ENCODE measurements at places on chromosomes 1 and 21. TPM values are rescaled to one million over a fixed set of nuclear protein-coding genes. Genes with fewer than 3 reads are reported as not detected.

DNA sequence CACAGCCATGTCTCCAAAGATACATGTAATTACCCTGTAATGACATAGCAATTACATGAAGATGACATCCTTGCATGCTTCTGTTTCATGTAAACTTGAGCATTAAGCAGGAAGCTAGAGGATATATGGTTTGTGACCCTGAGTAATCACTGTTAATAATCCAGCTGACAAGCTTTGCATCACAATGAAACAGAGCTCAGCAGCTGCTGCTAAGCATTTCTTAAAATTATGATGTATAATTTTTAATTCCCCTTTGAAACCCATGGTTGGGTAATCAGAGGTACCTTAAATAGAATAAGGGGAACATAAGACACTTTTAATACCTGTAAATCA lies 293.5 kb downstream of the NTNG1 start:
- H3K4me3 ChIP-seq = no peak overlapping the region
- no peaks in the 10 kb centered on the region for H3K36me3 ChIP-seq
- no peak overlapping the region for H3K27ac ChIP-seq
- no peak for DNase-seq

DNA sequence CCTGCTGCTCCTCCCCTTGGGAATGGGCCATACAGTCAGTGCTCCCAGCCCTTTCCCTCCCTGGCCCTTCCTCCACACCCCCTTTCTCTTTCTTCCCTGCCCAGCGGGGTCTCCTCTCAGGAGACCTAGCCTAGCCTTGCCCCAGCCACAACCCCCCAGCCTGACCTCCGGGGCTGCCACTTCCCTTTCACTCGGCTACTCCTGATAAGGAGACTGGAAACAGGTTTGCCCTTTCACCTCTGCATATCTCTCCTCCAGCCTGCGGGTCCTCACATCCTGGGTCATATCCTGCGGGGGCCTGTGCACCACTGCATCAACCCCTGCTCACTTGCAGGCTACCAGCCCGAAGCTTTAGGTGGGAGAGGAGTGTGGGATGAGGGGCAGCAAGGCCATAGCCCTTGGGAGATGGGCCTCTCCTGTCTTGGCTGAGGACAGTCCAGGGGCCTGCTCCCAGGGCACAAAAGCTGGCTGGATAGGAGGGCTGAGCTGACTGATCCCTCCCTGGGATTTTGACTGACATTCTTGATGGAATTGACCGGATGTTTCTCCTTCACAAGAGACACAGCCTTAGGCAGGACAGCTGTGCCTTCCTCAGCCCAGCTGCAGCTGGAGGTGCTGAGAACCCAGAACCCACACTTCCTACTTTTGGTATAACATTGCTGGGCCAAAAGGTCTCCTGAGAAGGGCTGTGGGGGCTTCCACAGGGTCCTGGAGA lies 19.2 kb upstream of the ALX3 start:
- H3K27ac ChIP-seq = no peak overlapping the region
- DNase-seq = no peak
- no peaks in the 10 kb centered on the region for H3K36me3 ChIP-seq
- no peak overlapping the region for H3K4me3 ChIP-seq
- H3K4me1 ChIP-seq = peaks cover 5% of the 10 kb centered on the region

Gene POTED
- total RNA-seq = not detected

Gene RGS16
- 1.3 TPM for total RNA-seq

Gene TMEM82
- total RNA-seq = not detected

Gene HENMT1
- total RNA-seq = 19.1 TPM

All from CD4-positive, alpha-beta memory T cell (primary cell).